ENCODE measurements at places on chromosomes 11 and 22.

- no peak for DNase-seq
These were observed 83.9 kb downstream of the NCAM1 start for GRCh38 chr11:113045146-113045545.

DNA sequence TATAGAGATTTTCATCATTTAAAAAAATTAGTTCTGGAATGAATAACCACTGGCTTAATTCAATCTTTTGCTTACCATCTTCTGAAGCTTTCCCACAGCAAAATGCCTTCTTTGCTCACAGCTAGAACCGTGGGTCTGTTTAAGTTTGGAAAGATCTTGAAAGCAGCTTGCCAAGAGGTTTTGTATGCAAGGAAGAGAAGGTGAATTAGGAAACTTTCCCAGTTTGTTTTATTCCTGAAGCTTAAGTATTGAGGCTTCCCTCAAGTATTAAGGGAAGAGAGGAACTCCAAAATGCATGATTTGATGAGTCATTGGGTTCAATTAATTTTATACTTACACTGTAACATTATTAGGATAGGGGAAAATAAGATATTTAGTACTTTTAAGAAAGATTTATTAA is 1.9 kb upstream of the ARHGEF12 start:
- DNase-seq, result no peak

DNA sequence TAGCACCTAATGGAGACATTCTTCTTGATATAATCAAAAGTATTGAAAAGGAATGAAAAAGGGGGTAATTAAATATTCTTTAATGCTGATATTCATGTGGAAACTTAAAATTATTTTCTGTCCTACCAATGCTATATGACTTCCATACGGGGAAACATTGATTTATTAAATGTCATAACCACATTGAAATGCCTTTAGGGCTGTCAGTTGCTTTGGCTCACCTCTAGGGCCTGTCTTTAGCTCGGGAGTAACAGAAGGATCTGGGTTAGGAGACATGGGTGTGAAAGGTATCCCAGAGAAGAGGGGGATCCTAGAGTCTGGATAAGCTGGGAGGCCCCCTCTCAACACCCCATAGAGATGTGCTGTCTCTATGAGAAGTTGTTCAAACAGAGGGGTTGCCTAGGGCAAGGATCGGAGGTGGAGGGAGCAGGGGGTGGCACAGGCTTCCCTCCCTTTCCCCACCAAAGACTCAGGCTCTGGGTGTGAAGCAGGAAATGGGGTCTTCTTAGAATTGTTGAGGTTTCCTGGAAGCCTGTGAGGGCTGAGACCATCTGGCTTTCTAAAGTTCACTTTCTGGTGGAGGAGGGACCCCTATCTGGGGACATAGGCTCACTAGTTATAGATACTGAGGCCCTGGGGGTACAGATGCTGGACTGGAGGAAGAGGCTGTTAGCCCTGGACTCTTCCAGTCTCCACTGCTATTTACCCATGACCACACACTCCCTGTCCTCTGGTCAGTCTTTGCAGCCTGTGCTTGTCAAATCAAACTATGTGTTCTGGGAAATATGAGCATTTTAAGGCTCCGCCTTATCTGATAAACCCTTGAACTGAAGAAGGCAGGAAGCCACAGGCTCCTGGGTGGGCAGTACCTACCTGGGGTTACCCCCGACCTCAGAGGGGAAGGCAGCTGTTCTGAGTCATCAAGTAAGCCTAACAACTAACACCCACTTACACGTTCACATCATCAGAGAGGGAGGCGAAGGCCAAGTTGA is 55.8 kb upstream of the RRAS2 start:
- no peak for DNase-seq

DNA sequence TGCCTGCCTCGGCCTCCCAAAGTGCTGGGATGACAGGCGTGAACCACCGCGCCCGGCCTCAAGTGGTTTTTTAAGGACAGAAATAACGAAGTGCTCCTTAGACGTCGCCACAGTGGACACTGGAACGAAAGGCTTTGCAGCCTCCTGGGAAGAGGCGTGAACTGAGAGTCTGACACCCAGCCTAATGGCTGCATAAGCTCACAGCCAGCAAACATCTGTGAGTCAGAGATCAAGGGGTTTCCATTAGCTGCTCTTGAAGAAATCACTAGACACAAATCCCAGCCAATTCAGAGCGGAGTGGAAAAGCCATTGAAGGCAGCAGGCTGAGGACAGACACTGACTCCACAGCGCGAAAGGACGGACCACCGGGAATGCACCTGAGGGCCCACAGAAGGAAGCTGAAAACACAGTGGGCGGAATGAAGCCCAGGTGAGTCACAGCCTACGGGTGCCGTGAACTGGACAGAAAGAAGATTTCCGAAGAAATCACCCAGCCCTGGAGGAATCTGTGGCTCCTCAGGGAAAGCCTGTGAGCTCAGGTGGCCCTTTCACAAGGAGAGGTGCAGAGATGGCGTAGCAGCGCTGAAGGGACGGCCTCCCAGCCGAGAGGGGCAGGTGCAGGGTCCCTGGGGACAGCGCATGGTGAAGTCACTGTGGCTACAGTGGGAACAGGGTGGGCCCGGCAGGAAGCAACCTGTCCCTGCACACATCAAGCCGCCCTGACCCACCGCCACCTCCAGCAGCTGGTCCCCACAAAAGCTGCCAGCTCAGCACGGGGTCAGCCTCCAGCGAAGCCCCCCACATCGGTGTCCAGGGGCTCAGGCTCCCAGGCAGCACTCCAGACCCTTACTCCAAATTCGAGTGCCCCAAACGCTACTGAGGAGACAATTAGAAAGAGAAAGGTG is 11.6 kb downstream of the LMNTD2 start:
- no peak for DNase-seq
